Globus pallidus (tissue), 1 donor: ENCODE measurements at places on chromosomes 4 and X.

GRCh38 chr4:148779771-148780170 is 337.6 kb upstream of the NR3C2 start:
- no peak for DNase-seq

DNA sequence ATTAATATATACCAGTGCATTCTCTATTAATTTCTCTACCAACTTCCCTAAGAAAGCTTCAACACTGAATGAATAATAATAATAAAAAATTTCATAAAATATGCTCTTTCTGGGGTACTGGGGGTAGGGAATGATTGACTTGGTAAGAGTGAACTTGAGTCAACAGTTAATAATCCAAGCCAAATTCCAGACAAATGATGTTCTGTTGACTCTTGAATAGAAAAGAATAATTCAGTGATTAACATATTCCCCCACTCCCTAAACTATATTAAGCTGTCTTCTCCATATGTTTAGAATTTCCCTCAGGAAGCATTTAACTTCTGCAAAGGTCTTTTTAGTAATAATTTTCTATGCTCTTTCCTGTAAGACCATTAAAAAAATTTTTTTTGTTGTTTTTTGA is 12.3 kb downstream of the PGRMC2 start:
- DNase-seq = no peak

DNA sequence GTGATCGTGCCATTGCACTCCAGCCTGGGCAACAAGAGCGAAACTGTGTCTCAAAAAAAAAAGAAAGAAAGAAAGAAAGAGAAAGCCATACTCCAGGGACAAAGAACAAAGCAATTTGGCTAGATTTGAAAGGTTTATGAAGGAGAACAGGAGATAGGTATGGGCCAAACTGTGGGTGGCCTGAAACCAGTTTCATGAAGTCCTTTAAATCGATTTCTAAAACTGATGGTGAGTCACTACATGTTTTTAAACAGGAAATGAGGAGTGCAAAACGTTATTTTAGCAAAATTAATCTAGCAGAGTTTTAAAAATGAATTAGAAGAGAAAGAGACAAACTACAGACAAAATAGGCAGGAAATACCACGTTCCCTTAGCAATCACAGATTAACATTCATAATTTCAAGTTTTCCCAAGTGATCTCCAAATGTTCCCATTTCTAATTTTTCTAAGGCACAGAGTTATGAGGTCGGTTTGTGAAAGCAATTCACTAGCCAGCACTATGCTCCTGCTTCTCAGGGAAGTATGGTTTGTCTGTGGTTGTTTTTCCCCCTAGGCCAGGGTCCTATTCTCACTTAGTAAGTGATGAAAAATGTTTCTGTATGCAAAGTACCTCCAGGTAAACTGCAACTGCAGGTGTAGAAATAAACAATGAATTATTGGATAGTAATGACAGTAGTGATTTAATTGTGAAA is 190.6 kb downstream of the PPP3CA start:
- DNase-seq = no peak

GRCh38 chr4:1873291-1873690 is 2.1 kb downstream of the NSD2 start:
- no peak for DNase-seq

DNA sequence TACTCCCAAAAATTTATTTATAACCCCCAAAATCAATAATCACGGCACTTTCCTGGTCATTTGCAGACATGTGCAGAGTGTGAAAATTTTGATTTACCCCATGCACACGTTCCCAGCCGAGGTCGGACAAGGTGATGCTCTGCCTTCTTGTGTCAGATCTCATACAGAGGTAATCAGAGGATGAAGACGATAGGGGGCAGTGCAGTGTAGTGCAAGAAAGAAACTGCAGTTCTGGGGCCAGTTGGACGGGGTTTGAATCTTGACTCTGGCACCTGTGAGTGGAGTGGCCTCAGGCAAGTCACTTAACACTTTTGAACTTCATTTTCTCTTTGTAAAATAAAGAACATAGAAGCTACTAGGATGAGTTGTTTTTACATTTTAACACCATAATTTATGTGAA is 88.4 kb downstream of the FRMPD3 start:
- no peak for DNase-seq

DNA sequence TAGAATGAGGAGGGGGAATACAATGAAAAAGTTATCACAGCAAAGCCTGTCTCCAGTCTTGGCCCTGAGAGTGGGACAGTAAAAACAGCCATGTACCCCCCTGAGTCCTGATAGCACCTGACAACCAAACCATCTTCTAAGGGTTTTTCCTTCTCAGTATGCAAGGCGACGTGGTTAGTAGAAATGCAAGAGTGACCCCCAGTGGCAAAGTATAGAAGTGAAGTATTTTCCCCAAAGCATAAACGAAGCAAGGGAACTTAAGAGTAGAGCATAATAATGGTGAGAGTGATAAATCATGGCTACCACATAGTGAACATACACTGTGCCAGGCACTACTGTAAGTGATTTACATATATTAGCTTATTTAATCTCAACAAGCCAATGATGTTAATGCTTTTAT is 52.8 kb downstream of the FAM47C start:
- DNase-seq = peak; percentile 11

DNA sequence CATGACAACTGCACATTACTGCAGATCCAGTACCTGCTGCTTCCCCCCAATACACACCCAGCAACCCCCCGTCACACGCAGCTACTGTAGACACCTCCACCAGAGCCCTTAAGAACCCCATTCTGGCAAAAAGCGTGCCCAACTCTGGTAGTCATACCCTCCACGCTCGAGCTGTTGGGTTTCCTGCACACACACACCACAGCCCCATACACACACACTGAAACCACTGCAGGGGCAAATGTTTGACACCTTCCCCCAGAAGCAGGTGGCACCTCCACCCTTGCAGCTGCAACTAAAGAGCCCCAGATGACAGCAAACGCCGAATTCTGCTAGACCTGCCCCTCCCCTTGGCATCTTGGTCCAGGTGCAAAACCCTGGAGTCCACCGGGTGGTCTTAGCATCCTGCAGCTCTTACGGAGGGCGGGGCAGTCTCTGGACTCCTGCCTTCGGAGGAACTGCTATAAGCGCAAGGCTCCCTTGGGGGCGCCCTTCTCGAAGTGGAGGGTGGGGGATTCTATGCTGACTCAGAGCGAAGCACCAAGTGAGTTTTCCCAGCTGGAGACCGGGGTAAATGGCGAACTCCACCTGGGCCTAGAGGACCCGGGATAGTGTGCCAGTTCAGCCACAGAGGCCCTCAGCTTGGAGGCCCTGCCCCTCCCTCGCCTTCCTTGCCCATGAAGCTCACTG is 1.5 kb downstream of the FRMPD3 start:
- no peak for DNase-seq

- no peak for DNase-seq
Observed at GRCh38 chr4:48409203-48409602, 67.9 kb downstream of the SLAIN2 start.

DNA sequence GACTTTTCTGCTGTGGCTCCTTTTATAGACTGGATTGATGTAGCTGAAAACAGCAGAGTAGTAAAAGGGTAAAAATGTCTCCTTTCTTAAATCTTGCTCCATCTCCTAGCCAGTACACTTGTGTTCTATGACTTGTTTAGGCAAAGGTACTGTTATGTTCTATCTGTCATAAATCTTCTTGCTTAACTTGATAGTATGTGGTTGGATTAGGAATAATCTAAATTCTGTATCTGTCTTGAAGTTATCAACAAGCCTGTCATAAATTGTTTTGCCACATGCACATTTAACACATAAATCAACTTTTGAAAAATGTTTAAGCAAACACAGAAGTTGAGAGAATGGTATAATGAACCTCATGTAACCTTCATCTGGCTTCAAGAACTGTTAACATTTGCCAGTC is 157.0 kb downstream of the FRAS1 start:
- DNase-seq = no peak

DNA sequence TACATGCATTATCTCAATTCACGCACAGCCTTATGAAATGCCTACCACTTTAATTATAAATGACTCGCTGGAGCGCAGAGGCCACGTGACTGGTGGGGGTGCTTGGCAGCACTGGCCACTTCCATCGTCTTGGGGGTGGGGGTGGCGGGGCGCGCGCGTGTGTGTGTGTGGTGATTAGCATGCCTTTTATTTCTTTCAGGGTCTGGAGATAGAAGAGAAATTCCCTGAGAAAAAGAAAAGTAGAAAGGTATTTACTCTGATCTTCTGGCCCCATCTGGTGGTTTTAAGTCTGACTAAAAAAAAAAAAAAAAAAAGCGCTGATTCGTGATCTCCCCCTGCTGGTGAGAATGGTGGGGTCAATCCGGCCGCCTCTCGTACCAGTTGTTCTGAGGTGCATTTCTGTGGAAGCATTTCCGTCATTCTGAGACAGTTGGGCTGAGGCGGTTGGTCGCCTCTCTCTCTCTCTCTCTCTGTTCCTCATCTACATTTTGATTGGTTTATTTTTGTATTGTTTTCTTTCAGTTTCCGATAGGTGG is at the start of gene CCNB3:
TSS of gene CCNB3 (plus strand) at position 402 of the 536 bp plus-strand sequence. CDS start 80,399 bp downstream, outside the sequence.
- peak; percentile 68 for DNase-seq

GRCh38 chr4:137601934-137602333 is 69.6 kb upstream of the PCDH18 start:
- no peak for DNase-seq

- DNase-seq = no peak
Observed at GRCh38 chr4:13533670-13534343, 10.5 kb downstream of the NKX3-2 start.

- no peak for DNase-seq
Observed at GRCh38 chr4:147674496-147674895, 9.5 kb downstream of the PRMT9 start.
